ENCODE measurements at places on chromosomes 7 and 10.

- DNase-seq = no peak
These were observed 41.4 kb upstream of the CD36 start for GRCh38 chr7:80596933-80597517.

GRCh38 chr7:146235195-146235594 is 118.6 kb downstream of the CNTNAP2 start:
- DNase-seq = no peak

DNA sequence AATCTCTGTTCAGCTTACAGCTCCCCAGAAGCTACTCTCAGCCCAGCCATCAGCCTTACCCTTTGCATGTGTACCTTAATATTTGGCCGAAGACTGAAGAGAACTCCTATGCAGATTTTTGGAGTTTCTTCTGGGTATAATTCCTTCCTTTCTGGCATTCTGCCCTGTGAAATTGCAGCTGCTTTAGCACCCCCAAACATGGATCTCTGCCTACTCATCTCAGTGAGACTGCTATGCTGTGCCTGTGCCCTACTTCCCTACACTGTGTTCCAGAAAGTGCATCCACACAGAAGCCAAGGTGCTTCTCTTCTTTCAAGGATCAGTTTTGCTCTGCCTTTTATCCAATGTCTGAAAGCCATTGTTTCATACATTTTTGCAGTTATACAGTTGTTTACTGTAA is 81.6 kb downstream of the NPY start:
- no peak for DNase-seq

GRCh38 chr7:24945899-24946298 is 34.1 kb downstream of the OSBPL3 start:
- DNase-seq = no peak

Measured in naive thymus-derived CD8-positive, alpha-beta T cell (primary cell).